Hippocampal formation (tissue), 2 donors: ENCODE measurements at places on chromosomes 7 and 10.

GRCh38 chr10:72186258-72186981 lies 29.4 kb upstream of the ANAPC16 start:
- no peak for DNase-seq

DNA sequence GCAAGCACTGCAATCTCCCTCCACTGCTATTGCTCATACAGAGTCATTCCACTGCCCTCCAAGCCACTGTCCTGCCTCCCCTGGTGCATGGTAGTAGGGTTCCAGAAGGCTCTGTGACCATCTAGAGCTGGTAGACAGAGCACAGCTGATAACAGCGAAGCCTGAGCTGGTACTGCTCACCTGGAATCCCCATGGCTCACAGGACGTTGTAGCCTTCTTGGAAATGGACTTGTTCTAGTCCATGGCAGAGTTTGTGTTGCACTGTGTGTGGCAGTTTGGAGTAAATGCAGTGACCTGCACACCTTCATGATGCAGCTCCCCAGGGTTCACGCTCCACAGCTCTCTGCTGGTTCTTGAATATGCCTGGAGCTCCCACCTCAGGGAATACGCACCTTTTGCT lies 67.0 kb downstream of the ITGA8 start:
- no peak for DNase-seq

DNA sequence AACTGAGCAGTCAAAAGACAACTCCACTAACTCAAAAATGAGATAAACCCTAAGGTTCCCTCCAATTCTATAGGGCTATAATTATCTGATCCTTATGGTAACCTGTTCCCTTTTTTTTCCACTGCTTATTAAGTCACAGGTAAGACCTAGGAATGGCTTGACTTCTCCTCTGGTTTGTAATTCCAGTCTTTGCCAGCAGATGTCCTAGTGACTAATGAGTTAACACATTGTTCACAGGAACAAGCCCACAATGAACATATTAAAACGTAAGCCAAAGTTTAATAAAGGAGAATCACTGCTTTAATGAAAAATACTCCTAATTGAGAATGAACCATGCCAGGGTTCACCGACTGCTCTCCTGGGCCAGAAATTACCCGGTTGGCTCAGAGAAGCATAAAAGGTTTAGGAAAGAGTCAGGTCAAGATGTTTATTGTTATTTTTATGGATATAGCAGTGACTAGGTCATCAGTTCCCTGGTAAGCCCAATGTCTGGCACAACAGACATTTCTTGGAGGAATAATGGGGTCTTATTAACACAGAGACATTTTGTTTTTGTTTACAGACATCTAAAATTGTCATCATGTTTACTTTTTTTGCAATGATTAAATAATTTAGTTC lies 120.1 kb downstream of the ELAPOR2 start:
- DNase-seq: no peak

DNA sequence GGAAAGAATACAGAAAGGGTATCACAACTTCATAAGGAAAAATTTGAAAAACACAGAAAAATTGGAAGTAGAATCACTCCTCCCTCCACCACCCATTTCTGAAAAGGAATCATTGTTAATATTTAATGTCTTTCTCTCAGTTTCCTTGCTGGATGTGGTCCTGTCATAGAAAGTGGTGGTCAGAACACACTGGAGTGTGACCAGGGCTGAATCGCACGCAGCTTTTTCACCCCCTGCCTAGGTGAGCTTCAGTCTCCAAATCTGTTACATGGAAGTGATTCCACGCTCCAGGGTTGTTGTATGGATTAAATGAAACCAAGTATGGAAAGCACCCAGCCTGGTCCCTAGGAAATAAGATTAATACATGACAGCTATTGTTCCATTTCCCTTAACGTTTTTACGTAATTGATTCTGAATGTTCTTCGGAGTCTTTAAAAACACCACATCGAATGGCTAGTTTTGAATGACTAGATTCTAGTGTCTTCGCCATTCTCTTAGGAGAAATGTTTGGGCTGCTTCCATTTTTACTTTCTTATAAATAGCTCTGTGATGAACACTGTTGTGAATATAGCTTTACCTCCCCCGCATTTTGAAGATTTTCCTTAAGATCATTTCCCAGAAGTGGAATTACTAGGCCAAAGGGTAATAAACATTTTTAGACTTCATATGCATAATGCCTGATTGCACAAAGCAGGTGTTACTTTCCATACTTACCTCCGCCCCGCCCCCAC lies 10.9 kb upstream of the DUSP5 start:
- no peak for DNase-seq

DNA sequence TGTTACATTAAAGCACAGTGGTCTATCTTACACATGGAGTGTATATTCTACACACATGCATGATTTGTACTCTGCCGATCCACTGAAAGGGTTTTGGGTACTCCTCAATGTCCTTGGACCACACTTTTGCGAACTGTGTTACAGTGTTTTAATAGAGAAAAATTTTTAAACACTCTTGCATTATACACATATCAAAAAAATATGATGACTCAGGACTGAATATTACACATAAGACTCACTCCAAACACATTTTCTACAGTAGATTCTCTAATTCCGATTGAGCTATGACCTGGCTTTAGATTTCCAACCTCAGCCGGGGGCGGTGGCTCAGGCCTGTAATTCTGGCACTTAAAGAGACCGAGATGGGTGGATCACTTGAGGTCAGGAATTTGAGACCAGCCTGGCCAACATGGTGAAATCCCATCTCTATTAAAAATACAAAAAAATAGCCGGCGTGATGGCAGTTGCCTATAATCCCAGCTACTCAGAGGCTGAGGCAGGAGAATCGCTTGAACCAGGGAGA lies 222.4 kb downstream of the CACNA2D1 start:
- DNase-seq: no peak

GRCh38 chr10:29591651-29591968 lies 43.2 kb downstream of the SVIL start:
- no peak for DNase-seq

DNA sequence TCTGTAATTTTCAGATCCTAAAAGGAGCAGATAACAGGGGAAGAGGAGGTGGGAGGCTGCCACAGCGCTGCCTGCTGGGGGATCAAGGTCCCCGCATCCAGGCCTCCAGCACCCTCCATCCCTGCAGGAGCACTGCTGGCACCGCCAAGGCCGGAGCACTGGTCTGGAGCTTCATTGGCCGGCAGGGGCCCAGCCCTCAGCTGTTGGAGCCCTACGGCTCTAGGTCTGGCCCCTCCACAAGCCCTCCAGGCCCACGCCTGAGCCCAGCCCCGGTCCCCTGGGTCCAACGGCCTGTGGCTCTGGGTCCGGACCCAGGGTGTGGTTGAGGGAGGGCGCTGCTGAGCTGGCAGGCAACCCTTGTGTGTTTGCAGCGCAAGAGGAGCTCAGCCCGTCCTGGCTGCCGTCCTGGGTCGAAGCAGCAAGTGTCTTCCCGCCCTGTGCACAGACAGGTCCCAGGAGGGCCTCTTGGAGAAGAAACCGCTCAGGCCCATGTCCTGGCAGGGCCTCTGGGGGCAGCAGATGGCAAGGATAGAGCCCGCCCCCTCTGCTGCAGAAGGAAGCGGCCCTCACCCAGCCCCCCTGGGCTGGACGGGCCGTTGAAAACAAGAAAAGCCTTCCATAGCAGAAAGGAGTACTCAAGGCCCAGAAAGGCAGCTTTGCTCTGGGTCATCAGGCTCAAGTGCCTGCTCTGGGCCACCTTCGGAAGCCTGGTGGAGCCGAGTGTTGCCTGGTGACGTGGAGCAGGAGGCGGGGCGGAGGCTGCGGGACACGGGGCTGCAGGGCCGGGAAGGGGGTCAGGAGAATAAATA lies 54.3 kb upstream of the TNRC18 start:
- DNase-seq: no peak

DNA sequence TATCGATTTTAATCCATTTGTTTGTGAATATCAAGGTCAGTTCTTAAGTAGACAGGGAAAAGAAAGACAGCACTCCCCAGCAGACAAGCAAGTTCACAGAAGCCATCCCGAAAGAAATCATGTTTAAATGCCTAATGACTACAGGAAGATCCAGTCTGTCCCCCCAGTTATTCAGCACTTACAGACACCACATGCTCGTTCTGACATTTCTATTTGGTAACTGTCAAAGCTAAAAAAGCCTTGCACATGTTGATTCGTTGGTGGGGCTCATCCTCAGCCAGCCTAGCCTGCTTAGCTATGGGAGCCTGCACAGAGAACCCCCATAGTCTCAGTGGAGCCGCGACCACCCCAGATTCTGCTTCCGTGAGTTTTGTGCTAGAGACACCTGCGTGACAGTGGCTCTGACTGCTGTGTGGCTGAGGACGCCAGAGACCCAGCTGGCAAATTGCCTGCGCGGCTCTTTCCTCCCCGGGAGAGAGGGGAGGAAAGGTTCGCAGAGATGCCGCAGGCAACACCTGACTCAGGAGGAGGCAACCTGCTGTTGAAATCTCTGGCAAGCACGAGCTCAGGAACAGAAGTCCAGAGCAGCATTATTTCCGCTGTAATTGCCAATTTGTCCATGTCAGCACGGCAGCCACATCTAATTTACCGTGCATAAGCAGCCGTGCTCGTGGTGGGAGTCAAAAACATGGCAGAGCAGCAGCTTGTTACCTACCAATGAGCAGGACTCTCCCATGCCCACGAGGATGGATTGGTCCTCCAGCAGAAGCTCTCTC lies 194.2 kb downstream of the GPAM start:
- no peak for DNase-seq

GRCh38 chr10:44995581-44995913 lies 5.2 kb upstream of the ZNF22 start:
- no peak for DNase-seq

GRCh38 chr10:74704629-74705357 lies 121.6 kb upstream of the KAT6B start:
- DNase-seq: no peak

GRCh38 chr7:128934361-128935341 lies 3.1 kb upstream of the IRF5 start:
- DNase-seq: no peak

- no peak for DNase-seq
Measured at GRCh38 chr10:21623291-21623690, 89.3 kb downstream of the MLLT10 start.
